ENCODE measurements at places on chromosomes 7 and 10. TPM values are rescaled to one million over a fixed set of nuclear protein-coding genes. Genes with fewer than 3 reads are reported as not detected.

- H3K4me3 ChIP-seq = no peak overlapping the region
- H3K27ac ChIP-seq = no peak overlapping the region
- no peaks in the 10 kb centered on the region for H3K4me1 ChIP-seq
- H3K36me3 ChIP-seq = no peaks in the 10 kb centered on the region
- DNase-seq = no peak
Observed at GRCh38 chr7:51950813-51951212, 634.2 kb upstream of the COBL start.

- H3K36me3 ChIP-seq = no peaks in the 10 kb centered on the region
- H3K4me3 ChIP-seq = no peak overlapping the region
- no peak for DNase-seq
- H3K27ac ChIP-seq = no peak overlapping the region
Observed at GRCh38 chr10:34524369-34525091, 290.6 kb downstream of the PARD3 start.

DNA sequence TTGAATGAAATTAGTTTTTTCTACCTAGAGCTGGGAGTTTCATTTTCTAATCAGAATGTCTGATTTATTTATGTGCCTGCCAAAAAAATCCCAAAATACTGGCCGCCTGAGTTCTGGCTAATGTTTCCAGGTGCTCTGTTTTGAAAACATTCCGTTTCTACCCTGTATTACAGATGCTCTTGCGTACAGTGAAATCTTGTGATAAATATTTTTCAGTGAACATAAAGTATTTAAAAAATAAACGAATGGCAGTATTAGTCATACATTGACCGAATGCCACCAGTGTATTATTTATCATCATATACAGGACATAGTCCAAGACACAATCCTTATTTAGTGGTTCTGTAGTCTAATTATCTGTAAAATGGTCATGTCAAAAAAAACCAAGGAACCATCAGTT, 102.8 kb downstream of the KAT6B start:
- peak overlapping the region; percentile 60 for H3K27ac ChIP-seq
- no peak for DNase-seq
- H3K27me3 ChIP-seq = no peaks in the 10 kb centered on the region
- H3K4me3 ChIP-seq = no peak overlapping the region
- no peaks in the 10 kb centered on the region for H3K36me3 ChIP-seq

- H3K27ac ChIP-seq = peak overlapping the region; percentile 66
- no peaks in the 10 kb centered on the region for H3K27me3 ChIP-seq
- H3K36me3 ChIP-seq = no peaks in the 10 kb centered on the region
- DNase-seq = no peak
- no peaks in the 10 kb centered on the region for H3K4me1 ChIP-seq
Observed at GRCh38 chr7:66257481-66257880, 52.3 kb downstream of the TPST1 start.

GRCh38 chr10:123009105-123009820, 457 bp downstream of the ACADSB start:
- peaks cover 18% of the 10 kb centered on the region for H3K4me1 ChIP-seq
- no peaks in the 10 kb centered on the region for H3K27me3 ChIP-seq
- DNase-seq = peak; percentile 45

DNA sequence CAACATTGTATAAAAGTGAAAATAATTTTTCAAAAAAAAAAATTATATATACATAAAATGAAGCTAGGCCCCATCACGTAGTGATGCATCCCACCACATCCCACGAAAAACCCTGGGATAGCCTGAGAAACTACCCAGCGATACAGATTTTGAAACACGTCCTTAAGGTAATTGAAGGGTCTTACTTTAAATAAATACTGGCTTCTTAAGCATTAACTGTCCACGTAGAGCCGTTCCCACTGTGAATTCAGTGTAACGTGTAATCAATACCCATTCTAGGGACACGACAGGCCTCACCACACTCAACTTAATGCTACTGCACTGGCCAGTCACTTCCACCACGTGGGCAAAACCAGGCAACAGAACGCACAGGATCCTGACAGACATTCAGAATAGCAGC, 4.0 kb downstream of the ANKRD61 start:
- no peak overlapping the region for H3K4me3 ChIP-seq
- no peak for DNase-seq
- no peak overlapping the region for H3K27ac ChIP-seq
- H3K4me1 ChIP-seq = no peaks in the 10 kb centered on the region

- H3K4me1 ChIP-seq = no peaks in the 10 kb centered on the region
- H3K36me3 ChIP-seq = no peaks in the 10 kb centered on the region
- no peak overlapping the region for H3K4me3 ChIP-seq
- no peak overlapping the region for H3K27ac ChIP-seq
- DNase-seq = no peak
Observed at GRCh38 chr10:65847436-65848230, 1078.2 kb upstream of the LRRTM3 start.

GRCh38 chr7:121605317-121605680, 209.2 kb upstream of the FAM3C start:
- no peak overlapping the region for H3K4me3 ChIP-seq
- no peaks in the 10 kb centered on the region for H3K27me3 ChIP-seq
- peaks cover 14% of the 10 kb centered on the region for H3K4me1 ChIP-seq
- no peaks in the 10 kb centered on the region for H3K36me3 ChIP-seq
- H3K27ac ChIP-seq = peak overlapping the region; percentile 12

DNA sequence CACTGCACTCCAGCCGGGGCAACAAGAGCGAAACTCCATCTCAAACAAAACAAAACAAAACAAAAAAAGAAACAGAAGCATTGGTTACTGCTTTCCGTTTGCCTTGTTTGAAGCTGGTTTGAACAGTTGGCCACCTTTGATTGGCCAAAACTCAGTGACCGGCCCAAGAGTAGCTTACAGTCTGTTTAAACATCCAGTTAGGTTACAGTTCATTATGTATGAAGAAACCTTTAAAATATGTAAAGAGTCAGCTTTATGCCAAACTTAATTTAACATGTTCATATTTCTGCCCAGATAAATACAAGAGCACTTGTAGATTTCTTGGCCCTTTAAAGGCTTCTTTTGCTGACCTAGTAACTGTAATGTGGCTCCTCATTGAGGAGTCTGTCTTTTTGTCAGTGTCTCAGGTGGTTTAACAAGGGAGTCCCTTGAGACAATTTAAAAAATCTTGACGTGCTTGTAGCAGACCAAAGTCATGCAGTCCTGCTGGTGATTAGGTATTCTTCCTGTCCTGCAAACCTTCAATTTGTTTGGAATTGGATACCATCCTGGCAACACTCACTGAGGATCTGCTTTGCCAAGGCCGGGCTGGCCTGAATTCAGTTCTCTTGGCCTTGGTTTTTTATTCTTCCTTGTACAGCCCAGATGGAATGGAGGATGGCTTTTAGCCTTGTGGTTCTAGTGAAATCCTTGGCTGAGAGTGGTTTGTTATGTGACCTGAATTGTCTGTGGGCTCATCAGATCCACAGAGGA, 128.9 kb downstream of the PLXDC2 start:
- H3K27me3 ChIP-seq = no peaks in the 10 kb centered on the region
- no peak for DNase-seq
- no peaks in the 10 kb centered on the region for H3K4me1 ChIP-seq
- no peak overlapping the region for H3K27ac ChIP-seq
- H3K4me3 ChIP-seq = no peak overlapping the region

DNA sequence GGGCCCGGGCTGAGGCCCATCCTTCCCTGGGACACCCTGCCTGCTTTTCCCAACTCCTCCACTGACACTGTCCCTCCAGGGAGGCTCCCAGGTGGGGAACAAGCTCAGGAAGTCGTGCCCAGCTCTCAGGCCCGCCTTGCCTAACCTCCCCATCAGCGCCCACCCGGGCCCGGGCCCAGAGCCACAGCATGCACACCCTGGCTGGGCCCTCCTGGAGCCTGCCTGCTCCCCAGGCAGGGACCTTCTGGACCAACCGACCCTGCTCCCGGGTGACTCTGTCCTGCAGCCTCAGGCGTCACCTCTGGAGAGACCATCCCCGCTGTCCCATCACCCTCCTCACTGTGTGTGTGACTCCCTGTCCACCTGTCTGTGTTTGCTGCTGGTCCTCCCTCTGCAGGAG, 1.8 kb upstream of the TMEM184A start:
- H3K36me3 ChIP-seq = no peaks in the 10 kb centered on the region
- H3K27ac ChIP-seq = no peak overlapping the region
- H3K4me1 ChIP-seq = peaks cover 11% of the 10 kb centered on the region
- H3K27me3 ChIP-seq = no peaks in the 10 kb centered on the region
- DNase-seq = no peak
- H3K4me3 ChIP-seq = no peak overlapping the region

- no peaks in the 10 kb centered on the region for H3K36me3 ChIP-seq
- no peak overlapping the region for H3K4me3 ChIP-seq
- no peak for DNase-seq
- H3K4me1 ChIP-seq = peaks cover 11% of the 10 kb centered on the region
- no peak overlapping the region for H3K27ac ChIP-seq
- H3K27me3 ChIP-seq = no peaks in the 10 kb centered on the region
Observed at GRCh38 chr7:26441002-26441521, 149.4 kb downstream of the SNX10 start.

GRCh38 chr10:34801097-34801733, 13.9 kb downstream of the PARD3 start:
- no peaks in the 10 kb centered on the region for H3K27me3 ChIP-seq
- no peaks in the 10 kb centered on the region for H3K36me3 ChIP-seq
- H3K4me1 ChIP-seq = peaks cover 10% of the 10 kb centered on the region
- DNase-seq = no peak

- H3K4me1 ChIP-seq = peaks cover 56% of the 10 kb centered on the region
- H3K27me3 ChIP-seq = no peaks in the 10 kb centered on the region
- no peak overlapping the region for H3K27ac ChIP-seq
- no peaks in the 10 kb centered on the region for H3K36me3 ChIP-seq
Observed at GRCh38 chr7:70569335-70569819, 562.6 kb upstream of the GALNT17 start.

GRCh38 chr10:21587391-21587790, 53.4 kb downstream of the MLLT10 start:
- H3K4me1 ChIP-seq = no peaks in the 10 kb centered on the region
- no peaks in the 10 kb centered on the region for H3K27me3 ChIP-seq
- DNase-seq = no peak
- H3K36me3 ChIP-seq = no peaks in the 10 kb centered on the region
- H3K4me3 ChIP-seq = no peak overlapping the region
- no peak overlapping the region for H3K27ac ChIP-seq

DNA sequence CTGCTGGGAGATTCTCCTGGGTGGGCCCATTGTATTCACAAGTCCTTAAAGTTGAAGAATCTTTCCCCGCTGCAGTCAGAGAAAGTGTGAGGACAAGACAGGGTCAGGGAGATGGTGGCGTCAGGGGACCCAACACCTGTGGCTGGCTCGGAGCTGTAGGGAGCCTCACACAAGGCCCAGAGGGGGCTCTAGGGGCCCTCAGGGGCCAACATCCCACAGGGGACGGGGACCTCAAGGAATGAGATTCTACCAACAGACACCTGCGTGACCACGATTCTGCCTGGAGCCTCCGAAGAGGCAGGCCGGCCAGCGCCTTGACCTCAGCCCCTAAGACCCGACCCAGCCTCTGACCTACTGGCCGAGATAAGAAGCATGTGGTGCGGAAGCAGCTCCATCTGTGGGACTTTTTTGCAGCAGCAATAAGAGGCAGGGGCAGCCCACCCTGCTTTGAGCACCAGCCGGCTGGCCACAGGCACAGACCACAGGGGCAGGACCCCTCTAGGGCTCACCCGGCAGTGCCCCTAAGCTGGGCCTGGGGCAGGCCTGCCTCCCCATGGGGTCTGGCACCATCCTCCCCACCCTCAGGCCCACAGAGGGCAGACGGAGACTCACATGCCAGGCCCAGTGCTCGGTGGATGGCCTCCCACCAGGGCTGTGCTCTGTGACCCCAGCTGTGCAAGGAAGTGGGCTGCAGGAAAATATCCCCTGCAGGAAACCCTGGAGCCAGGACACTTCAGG, 13.2 kb downstream of the RASGEF1A start:
- H3K4me3 ChIP-seq = no peak overlapping the region
- no peaks in the 10 kb centered on the region for H3K4me1 ChIP-seq
- H3K36me3 ChIP-seq = no peaks in the 10 kb centered on the region
- no peak for DNase-seq
- H3K27me3 ChIP-seq = no peaks in the 10 kb centered on the region

DNA sequence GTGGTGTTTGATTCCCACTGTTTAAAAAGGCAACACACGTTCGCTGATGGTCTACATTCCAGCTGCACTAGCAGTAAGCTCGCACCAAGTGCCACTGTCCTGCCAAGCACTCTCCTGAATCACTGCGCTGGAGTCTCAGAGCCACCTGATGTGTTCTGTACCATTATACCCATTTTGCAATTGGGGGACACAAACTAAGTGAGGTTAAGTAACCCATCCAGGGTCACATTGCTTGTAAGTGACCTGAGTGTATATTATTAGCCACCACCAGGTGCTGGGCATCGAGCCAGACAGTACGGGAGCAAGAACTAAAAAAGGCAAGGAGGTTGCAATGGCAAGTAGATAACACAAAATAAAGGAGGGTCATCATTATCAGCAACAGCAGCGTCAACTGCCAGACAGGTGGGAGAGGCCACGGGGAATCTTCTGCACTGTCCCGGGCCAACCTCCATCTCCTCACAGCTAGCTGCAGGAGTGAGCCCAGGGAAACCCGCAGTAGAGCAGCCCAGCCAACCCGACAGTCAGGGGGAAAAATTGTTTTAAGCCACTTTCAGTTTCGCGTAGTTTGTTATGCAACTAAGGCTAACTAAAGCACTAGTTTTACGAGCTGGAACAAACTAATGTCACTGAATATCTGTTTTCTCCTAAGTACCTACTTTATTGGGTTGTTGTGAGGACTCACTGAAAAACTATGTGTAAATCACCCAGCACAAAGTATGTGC, 712 bp upstream of the CPVL start:
- no peak overlapping the region for H3K27ac ChIP-seq
- no peaks in the 10 kb centered on the region for H3K27me3 ChIP-seq
- DNase-seq = peak; percentile 16
- no peaks in the 10 kb centered on the region for H3K36me3 ChIP-seq

DNA sequence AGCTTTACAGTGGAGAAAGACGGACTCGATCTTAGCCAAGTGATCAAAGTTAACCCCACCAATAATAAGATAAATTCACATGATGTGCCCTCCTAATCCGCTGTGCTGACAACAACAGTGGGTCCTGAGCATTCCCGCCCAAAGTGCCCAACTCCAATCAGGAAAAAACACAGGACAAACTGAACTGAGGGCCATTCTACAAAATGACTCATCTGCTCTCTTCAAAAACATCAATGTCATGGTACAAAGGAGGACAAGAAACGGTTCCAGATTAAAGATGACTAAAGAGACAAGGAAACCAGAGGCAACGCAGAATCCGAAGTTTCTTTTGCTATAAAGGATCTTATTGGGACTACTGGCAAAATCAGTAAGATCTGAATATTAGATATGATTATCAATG, 79.4 kb downstream of the CTBP2 start:
- no peaks in the 10 kb centered on the region for H3K27me3 ChIP-seq
- DNase-seq = no peak
- H3K4me1 ChIP-seq = peaks cover 11% of the 10 kb centered on the region
- H3K27ac ChIP-seq = no peak overlapping the region
- H3K4me3 ChIP-seq = no peak overlapping the region

ACSM6 gene
- not detected for total RNA-seq

BUD31 gene
- 77.5 TPM for total RNA-seq

SLC16A12 gene
- 5.7 TPM for total RNA-seq

CYP2C9 gene
- 69.0 TPM for total RNA-seq

EXOC4 gene
- total RNA-seq = 66.8 TPM
